Activated effector memory CD4-positive, alpha-beta T cell treated with anti-CD3 and anti-CD28 coated beads, Interleukin-2, amount 50 U/mL, for 16 hours (primary cell): ENCODE measurements at places on chromosomes 16 and 17.

GRCh38 chr17:17532991-17533390 lies 36.8 kb upstream of the RASD1 start:
- DNase-seq: no peak

- DNase-seq: no peak
Observed at GRCh38 chr16:10367616-10368188, 18.2 kb upstream of the ATF7IP2 start.

- DNase-seq: no peak
Observed at GRCh38 chr17:58242171-58242784, 3.9 kb downstream of the LPO start.

DNA sequence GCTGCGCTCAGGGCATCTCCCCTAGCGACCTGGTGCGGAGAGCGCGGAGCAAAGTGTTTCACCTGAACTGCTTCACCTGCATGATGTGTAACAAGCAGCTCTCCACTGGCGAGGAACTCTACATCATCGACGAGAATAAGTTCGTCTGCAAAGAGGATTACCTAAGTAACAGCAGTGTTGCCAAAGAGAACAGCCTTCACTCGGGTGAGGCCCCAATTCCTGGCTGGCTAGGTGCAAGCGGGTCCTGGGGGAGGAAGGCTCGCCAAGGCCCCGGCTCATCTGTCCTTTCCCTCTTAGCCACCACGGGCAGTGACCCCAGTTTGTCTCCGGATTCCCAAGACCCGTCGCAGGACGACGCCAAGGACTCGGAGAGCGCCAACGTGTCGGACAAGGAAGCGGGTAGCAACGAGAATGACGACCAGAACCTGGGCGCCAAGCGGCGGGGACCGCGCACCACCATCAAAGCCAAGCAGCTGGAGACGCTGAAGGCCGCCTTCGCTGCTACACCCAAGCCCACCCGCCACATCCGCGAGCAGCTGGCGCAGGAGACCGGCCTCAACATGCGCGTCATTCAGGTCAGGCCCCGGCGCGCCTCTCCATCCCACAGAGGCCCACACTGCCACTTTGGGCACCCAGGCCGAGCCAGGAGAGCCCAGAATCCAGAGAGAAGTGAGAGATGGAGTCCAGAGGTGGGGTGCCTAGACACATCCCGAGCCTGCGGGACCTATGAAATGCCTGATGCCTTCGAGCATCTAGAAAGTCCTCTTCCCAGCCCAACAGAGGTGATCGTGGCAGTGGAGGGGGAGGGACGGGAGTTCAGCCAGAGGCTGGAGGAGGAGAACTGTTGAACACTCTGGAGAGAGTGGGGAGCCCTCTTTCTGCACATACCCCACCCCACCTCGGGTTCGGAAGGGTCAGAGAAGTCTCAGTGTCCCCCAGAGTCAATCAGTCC lies 3.3 kb downstream of the LHX1 start:
- DNase-seq: peak; percentile 61

DNA sequence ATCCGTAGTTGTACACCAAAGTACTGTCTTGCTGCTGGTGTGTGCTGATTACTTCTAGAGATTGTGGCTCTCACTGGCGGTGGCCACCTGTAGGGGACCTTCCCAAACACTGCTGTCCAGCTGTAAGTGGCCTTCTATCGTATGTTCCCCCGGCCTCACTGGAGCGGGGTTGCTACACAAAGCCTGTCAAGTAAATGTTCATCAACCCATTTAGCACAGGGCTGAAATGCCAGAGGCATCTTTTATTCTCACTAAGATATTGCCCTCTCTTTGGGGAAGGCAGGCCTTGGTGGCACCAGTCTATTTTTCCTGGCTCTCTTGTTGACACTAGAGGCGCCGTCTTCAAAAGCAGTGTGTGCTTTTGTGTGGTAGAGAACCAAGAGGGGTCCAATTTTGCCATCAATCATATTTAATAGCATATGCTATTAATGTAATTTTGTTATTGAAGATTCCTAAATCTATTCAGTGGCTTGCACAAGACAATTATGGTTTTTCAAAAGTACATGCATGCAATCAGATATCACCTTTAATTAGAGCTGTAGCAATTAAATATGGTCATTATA lies 514.4 kb upstream of the SALL1 start:
- no peak for DNase-seq

DNA sequence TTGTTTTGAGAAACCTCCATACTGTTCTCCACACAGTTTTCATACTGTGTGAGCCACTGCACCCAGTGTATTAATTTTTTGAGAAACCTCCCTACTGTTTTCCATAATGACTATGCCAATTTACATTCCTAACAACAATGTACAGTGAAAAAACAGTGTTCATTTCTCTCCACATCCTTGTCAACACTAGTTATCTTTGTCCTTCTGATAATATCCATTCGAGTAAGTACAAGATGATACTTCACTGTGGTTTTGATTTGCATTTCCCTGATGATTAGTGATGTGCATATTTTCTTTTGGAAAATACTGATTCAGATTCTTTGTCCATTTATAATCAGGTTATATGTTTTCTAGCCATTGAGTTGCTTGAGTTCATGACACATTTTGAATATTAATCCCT lies 462.0 kb downstream of the CDH11 start:
- DNase-seq: no peak

DNA sequence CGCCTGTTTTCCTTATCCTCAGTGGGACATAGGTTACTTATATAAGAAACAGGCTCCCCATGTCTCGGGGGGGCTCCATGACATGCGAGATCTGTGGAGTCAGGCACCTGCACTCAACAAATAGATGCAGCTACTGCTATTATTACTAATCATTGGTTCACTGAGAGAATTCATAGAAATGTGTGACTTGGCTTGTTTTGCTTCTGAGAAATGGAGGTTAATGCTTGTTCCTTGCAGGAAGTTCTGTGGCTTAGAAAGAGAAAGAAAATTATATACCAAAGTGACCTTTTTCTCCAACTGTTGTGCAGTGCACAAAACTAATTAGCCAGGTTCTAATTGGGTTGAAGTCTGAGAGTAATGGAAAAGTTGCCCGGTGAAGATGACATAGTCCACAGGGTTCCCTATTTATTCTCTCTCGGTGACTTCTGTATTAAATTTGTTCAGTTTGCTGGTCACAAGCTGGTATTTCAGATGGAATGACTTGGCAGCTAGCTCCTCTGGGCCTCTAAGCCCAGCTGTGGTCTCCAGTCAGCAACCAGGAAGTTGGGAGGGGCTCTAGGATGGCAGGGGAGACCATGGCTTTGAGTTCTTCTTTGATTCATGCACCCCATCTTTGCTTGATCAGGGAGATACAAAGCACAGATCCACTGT lies 17.6 kb upstream of the MAF start:
- no peak for DNase-seq
